SW 1271 (cell line): ENCODE measurements at places on chromosomes 1 and 21.
A peak's percentile ranks its signal among the peaks of the same experiment; 100 is the strongest.

- no peak for DNase-seq
Measured at GRCh38 chr1:178091986-178092745, 1.7 kb upstream of the RASAL2 start.

DNA sequence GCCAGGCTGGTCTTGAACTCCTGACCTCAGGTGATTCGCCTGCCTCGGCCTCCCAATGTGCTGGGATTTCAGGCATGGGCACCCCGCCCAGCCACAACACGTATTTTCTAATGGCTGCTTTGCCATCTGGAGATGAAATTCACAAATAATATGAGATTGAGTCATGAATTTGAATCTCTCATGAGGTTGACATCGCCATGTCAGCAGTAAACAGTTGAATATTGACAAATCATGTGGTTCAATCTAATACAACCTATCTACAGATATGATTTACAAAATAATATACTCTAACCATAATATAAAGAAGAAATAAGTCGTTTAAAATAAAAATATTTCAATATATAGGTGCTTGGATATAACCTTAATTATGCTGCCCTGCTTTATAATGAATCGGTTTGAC lies 42.1 kb downstream of the MYOM3 start:
- DNase-seq = no peak

- no peak for DNase-seq
Measured at GRCh38 chr1:203992440-203992839, 80.5 kb upstream of the SOX13 start.

- no peak for DNase-seq
Measured at GRCh38 chr1:117630423-117630998, 24.7 kb downstream of the TENT5C start.

GRCh38 chr1:155198547-155198906 lies 9.2 kb downstream of the THBS3 start:
- DNase-seq = no peak

DNA sequence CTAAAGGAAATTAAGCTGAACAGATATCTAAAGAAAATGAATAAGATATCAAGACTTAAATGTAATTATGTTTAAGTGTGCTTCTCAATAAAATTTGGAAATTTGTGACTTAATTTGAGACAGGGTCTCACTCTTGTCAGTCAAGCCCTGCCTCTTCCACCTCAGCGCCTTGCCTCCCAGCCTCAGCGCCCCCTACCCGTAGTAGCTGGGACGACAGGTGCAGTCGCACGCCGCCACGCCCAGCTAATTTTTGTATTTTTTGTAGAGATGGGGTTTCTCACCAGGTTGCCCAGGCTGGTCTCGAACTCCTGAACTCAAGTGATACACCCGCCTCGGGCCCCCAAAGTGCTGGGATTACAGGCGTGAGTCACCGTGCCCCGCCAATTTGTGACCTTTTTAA lies 117.0 kb downstream of the CLEC20A start:
- no peak for DNase-seq

DNA sequence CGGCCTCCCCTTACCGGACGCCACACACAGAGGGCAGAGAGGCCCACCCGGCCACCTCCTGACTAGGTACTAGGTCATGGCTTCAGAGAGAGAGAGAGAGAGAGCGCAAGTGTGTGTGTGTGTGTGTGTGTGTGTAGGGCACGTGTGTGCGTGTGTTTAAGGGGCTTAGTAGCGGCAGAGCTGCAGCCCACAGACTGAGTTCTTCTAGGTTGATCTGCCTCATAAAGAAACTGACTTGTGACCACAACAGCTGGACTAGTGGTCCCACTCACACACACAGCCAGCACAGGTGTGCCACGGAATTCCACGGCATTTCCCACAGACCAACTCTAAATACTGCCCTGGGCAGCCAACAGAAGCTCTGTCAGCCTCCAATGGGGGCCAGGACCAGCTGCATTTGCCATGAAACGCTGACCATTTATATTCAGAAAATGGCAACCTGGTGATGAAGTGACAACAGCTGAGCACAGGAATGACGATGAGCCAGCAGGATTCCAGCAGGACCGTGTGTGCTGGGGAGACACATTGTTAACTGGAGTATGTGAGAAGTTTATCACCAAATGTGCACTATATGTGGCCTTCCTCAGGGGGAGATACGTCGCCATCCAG lies 38.8 kb upstream of the GPR153 start:
- no peak for DNase-seq

DNA sequence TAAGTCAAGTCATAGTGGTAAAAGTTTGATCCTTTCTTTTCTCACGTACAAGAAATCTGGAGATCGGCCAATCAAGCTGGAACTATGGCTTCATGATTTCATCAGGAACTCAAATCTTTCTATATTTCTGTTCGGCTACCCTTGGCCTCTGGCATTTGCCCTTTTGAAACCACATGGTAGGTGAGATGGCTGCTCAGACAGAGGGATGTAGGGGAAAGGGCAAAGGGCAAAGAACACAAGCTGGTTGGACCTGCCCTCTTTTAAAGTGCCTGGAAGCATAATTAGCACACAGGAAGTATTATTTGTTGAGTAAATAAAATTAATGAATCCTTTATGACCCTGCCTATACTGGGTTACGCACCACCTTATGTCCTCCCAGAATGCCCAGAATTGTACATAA lies 11.5 kb upstream of the RGS1 start:
- no peak for DNase-seq

DNA sequence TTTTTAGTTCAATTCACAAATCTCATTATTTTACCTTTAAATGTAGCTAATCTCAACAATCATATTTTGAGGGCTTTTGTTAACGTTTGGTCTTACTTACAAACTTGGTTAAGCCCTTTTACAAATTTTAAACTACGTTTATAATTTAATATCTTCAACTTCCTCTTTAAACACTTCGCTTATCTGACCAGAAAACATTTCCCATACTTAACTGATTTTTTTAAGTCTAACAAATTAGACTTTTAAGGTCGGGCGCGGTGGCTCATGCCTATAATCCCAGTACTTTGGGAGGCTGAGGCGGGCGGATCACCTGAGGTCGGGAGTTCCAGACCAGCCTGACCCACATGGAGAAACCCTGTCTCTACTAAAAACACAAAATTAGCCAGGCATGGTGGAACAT lies 300.9 kb downstream of the LMX1A start:
- no peak for DNase-seq

- peak; percentile 71 for DNase-seq
Measured at GRCh38 chr1:14345946-14346550, 252.4 kb upstream of the KAZN start.

DNA sequence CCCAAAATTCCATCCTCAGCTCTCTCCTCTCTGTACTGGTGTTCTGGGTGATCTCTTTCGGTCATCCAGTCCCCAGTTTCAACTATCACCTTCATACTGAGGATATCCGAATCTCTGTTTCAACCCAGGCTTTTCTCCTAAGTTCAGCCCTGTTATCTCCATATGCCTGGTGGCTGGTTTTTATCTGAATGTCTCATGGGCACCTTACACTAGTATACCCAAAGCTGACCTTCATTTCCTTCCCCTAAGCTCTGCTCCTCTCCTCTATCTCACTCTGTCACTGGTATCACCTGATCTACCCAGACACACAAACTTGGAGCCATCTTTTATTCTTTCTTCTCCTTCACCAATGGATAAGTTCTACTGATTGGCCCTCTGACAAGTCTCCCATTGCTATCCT lies 53.0 kb downstream of the LRRC71 start:
- no peak for DNase-seq

DNA sequence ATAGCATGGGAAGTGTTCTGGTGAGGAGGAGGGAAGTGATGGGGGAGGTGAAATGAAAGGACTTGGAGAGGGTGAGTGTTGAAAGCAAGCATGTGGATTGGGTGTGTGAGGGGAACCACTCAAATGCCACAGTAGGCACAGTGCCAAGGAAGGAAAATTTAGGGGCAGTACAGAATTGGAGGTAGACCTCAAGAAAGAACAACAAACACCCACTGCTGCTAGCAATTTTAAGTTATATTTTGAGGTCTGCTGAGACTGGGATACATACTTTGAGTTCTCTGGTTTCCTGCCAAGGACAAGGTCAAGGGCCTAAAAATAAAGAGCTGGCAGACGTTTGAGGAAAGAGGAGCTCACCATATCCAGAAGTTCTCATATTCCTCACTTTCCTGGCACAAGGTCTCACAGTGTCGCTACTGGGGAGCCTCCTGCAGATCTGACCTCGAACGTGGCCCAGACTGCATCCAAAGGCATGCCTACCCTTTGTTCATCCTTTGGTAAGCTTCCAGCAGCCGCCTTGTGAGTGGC lies 104.0 kb downstream of the BRINP2 start:
- no peak for DNase-seq

DNA sequence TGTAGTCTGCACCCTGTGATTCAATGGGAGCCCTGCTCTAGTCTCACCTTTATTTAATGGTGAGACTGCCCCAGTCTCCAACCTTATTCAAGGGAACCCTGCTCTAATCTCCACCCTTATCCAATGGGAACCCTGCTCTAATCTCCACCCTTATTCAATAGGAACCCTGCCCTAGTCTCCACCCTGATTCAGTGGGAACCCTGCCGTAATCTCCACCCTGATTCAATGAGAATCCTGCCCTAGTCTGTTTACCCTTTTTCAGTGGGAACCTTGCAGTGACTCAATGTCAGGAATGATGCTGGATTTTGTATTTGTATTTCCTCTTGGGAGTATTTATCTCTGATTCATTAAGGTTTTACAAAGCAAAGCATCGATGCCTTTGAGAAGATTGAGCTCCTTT lies 39.5 kb downstream of the TRPM2 start:
- DNase-seq = no peak

- no peak for DNase-seq
Measured at GRCh38 chr1:62228883-62229187, 34.2 kb downstream of the L1TD1 start.

DNA sequence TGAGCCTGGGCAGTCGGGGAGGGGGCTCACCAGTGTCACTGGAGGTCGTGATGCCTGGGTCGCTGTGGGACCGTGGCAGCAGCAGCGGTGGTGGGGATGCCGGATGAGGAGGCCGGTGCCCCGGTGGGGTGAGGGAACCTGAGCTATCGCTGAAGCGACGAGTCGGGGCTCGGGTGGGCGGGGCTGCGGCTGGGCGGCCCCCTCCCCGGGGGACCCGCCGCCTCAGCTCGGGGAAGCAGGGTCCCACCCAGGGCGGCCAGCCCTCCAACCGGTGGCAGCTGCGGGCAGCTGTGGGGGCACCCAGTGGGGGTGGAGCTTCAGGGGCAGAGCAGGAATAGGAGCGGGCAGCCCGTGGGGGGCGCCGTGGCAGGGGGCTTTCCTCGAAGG lies 5.0 kb downstream of the ENTREP3 start:
- no peak for DNase-seq

- DNase-seq = no peak
Measured at GRCh38 chr21:18869104-18869503, 465.5 kb upstream of the TMPRSS15 start.

DNA sequence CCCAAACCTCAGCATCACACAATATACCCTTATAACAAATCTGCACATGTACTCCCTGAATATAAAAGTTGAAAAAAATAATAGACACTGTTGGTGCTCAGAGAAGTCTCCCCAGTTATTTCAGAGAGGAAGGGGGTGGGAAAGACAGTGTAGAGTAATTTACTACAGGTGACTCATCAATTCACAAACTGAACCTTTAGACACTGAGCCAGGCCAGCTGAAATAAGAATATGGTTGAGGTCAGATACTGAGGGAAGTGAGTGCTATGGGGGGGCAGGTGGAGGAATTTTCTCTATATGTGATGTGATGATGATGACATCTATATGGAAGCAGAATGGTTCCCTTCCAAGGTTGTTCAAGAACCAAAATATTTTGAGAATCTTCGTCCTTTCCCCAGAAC lies 50.1 kb downstream of the MRPL39 start:
- DNase-seq = no peak

- DNase-seq = no peak
Measured at GRCh38 chr1:207814469-207814868, 62.6 kb downstream of the CD46 start.

- DNase-seq = no peak
Measured at GRCh38 chr1:29356663-29357062, 120.3 kb downstream of the PTPRU start.

DNA sequence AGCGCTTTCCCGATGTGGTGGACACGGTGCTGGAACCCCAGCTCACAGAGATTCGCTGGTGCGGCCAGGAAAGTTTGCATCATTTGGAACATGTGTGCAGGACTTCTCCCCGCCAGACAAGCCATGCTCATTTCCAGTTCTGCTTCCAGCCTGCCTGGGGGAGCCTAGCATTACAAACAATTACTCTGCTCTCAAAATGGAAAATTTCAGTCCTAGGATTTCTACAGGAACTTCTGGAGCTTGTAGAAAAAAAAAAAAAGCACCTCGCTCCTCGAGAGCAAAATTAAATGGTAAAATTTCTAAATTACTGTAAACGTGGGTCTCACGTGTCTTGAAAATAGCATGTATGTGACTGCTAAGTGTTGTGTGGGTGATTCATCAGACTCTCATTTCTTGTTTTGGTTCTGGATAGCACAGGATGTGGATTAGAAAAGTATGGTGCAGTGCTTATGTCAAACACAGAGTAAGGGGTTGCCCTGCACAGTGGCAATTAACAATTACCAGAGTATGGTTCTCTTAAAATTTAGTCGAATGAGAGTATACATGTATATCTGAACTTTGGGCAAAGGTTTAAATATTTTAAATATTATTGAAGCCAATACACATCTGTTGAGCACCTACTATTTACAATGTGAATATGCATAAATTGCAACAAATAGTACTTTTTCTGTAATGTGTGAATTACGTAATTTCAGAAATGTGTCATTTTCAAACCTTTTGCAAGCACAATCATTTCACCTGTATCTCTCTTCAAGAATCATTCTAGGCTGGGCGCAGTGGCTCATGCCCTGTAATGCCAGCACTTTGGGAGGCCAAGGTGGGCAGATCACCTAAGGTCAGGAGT lies 61.8 kb upstream of the PTGFRN start:
- no peak for DNase-seq

DNA sequence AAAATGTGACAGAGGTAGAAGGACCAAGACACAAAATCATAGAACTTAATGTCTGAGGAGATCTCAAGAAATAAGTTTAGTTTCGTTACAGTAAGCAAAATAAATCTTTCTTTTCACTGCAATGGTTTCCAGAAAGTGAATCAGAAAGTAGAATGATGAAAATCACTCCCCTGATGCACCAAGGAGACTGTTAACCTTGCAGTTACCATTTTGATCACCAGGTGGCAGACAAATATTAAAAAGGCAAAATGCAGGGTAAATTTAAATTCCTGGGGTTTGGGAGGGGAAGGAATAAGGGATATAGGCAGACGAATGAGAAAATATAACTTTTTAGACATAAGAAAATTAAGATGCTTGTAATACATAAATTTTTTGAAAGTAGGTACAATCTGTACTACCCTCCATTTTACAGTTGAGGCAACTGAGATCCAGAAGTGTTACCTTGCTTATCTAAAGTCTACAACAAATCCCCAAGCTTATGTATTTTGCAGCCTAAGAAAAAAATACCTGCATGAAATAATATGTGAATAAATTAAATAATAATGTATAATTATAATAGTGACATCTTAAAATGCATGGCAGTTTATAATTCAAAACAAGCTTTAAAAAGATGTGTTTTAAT lies 253.2 kb downstream of the CRB1 start:
- peak; percentile 5 for DNase-seq

- DNase-seq = no peak
Measured at GRCh38 chr1:31111290-31111951, 45.9 kb upstream of the PUM1 start.

- no peak for DNase-seq
Measured at GRCh38 chr1:12147201-12147701, 19.5 kb upstream of the TNFRSF1B start.
